T follicular helper cell (primary cell): ENCODE measurements at places on chromosomes 1 and 21.

DNA sequence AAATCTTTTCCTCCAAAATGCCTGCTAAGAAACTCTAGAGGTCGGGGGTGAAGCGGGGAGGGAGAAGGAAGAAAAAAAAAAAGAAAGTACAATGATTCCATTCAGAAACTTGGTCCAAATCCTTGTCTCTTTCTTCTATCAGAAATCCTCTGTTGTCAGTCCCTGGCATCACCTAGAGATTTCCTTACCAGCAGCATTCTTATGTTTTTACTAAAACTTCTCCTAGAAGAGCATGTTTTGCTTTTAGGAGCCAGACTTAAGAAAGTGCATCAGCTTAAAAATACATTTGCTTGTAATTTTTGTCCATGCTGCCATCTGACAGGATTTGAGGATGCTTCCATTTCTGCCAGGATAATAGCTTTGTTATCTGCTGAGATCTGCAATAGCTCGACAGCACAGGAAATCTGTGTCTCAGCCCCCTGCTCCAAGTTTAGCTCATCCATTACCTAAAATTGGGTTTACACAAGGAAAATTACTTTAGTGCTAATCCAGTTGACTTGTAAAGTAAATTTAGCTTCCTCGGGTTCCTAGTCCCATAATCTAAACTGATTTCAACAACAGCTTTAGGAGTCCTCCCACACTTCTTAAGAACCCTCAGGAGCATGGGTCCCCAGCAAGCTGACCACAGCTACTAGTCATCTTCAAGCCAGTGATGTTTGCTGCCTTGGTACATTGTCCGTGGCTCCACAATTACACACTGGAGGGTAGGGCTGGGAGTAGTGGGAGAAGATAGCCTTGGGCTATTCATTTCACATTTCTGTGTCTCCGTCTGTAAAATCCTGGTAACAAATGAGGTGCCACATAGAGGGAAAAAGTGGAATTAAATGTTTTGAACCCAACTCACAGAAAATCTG lies 92.3 kb upstream of the UBE2U start:
- DNase-seq, result no peak

DNA sequence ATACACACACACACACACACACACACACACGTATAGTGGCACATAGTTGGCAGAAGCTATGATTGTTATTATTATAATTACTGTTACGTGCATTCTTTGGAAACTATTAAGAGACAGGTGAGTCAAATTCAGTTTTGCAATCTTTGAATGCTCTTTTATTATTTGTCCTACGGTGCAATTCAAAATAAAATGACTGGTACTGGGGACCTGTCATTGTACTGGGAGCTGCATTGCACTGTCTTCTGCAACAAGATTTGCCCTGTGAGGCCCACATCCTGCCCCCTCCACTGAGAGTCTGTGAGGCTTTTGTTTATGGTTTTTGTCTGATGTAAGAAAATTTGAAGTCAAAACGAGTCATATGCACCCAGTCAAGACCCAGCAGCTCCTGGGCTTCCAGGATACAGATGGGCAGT lies 1.9 kb downstream of the LY9 start:
- DNase-seq, result peak; percentile 53

GRCh38 chr1:25993197-25993951 lies 4.5 kb downstream of the PAFAH2 start:
- DNase-seq, result no peak

- no peak for DNase-seq
Observed at GRCh38 chr1:31699341-31699891, 4.4 kb downstream of the COL16A1 start.

DNA sequence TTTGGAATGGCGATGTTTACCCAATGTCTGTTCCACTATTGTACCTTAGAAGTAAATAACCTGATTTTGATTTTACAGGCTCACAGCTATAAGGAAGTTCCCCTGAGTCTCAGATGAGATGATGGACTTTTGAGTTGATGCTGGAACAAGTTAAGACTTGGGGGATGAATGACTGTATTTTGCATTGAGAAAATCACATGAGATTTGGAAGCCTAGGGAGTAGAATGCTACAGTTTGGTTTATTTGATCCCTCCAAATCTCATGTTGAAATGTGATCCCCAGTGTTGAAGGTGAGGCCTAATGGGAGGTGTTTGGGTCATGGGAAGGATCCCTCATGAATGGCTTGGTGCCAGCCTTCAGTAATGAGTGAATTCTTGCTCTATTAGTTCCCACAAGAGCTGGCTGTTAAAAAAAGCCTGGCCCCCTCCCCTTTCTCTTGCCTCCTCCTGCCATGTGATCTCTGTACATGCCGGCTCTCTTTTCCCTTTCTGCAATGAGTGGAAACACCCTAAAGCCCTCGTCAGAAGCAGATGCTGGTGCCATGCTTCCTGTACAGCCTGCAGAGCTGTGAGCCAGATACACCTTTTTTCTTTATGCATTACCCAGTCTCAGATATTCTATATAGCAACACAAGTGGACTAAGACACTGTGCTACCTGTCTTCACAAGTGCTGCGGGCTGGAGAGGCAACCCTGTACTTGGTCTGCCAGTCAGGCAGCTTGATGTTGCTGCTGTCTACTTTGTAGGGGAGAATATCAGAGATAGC lies 77.0 kb upstream of the TLR5 start:
- no peak for DNase-seq

GRCh38 chr1:161721738-161722343 lies 497 bp downstream of the FCRLB start:
- no peak for DNase-seq

GRCh38 chr21:26453267-26453666 lies 119.8 kb downstream of the CYYR1 start:
- no peak for DNase-seq

GRCh38 chr1:118291661-118292060 lies 106.6 kb upstream of the SPAG17 start:
- DNase-seq, result no peak

- no peak for DNase-seq
Observed at GRCh38 chr1:171126504-171126903, 35.8 kb downstream of the FMO3 start.

DNA sequence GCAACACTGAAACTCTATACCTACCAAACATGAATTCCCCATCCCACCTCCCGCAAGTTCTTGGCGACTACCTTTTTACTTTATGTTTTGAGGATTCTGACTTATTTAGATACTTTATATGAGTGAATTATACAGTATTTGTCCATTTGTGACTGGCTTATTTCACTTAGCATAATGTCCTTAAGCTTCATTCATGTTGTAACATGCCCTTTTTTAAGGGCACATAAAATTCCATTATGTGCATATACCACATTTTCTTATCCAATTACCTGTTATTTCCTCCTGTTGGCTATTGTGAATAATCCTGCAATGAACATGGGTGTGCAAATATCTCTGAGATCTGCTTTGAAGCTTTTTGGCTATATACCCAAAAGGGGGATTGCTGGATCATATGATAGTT lies 22.0 kb upstream of the CHIT1 start:
- no peak for DNase-seq

GRCh38 chr21:26449161-26449560 lies 123.9 kb downstream of the CYYR1 start:
- no peak for DNase-seq

- DNase-seq, result no peak
Observed at GRCh38 chr1:14822493-14822892, 224.0 kb downstream of the KAZN start.

DNA sequence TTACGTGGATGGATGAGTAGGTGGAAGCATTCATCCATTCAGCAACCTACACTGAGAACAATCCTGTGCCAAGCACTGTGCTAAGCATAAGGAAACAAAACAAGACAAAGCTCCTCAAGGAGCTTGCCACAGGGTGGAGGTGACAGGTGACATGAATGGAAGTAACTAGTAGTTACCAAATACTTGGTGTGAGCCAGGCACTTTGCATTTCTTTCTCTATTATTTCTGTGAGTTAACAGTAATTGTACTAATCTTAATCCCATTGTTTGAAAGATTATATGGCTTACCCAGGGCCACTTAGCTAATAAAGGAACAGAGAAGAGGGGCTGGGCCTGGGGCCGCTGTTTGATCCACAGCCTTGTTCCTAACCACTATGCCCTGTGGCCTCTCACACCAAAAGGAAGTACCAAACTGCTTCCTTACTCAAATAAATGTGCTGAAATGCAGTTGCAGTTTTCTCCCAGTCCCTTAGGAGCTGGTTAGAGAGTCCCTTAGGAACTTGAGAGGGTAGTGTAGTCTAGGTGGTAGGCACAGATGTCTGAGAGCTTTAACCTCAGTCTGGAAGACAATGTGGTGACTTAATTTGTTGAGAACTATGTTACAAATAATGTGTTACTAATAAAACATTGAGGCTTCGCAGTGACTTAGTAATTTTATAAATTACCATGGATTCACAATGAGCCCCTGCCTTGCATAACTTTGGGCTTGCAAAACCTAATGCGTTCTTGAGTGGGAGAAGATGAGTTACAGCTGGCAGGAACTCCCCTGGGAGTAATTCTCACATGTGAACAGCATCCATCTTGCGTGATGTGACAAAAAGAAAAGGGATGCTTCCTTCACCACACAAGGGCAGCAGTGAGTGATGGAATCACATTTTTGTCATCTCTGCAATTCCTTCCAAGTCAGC lies 69.8 kb downstream of the MPZL1 start:
- no peak for DNase-seq

- no peak for DNase-seq
Observed at GRCh38 chr1:22228505-22228911, 85.6 kb upstream of the WNT4 start.

- no peak for DNase-seq
Observed at GRCh38 chr1:44347280-44347679, 7.8 kb downstream of the ERI3 start.

- DNase-seq, result no peak
Observed at GRCh38 chr1:27752360-27752759, 20.7 kb upstream of the STX12 start.

DNA sequence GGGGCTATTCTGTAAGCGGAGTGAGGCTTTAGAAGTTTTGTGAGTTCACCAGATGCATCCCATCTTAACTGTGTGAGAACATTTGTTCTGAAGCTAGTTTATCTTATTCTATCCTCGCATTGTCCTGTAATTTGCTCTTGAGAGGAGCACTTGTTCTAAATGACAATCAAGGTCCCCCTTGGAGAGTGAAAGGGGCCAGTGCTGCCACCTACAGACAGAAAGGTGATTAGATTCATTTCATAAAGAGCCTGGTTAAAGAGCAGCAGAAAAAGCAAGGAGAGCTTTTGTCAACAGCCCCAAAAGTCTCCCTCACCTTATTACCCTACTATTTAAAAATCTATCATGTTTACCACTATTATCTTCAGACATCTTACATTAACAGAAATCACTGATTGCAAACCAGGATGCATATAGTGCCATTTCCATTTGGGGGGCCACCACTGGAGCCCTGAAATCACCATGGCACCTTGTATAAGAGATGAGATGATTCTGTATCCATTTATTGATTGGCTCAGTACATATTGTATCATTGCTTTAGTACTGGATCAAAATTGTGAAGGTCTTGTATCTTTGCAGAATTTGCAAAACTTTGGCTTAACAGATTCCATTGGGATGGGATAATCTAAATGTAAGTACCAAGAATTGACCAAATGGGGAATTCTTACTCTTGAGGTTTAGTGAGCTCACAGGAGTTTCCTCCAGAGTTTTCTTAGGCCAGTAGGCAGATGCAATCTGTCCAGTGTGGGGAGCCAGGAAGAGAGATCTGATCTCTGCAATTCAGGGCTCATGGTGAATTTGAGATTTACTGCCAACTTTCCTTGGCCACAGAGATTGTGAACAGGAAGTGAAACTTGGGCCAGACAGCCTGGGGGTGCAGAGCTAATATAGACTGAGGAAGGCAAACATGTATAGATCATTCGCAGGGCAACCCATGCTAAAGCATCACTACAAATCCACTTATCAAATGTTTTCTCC lies 64.3 kb upstream of the TRABD2B start:
- DNase-seq, result no peak

GRCh38 chr1:43402089-43402865 lies 12.6 kb downstream of the SZT2 start:
- DNase-seq, result no peak

- no peak for DNase-seq
Observed at GRCh38 chr1:44035726-44036408, 4.6 kb upstream of the SLC6A9 start.

- no peak for DNase-seq
Observed at GRCh38 chr1:5815211-5815610, 177.0 kb downstream of the NPHP4 start.

GRCh38 chr1:82597649-82598048 lies 796.9 kb downstream of the ADGRL2 start:
- DNase-seq, result no peak

DNA sequence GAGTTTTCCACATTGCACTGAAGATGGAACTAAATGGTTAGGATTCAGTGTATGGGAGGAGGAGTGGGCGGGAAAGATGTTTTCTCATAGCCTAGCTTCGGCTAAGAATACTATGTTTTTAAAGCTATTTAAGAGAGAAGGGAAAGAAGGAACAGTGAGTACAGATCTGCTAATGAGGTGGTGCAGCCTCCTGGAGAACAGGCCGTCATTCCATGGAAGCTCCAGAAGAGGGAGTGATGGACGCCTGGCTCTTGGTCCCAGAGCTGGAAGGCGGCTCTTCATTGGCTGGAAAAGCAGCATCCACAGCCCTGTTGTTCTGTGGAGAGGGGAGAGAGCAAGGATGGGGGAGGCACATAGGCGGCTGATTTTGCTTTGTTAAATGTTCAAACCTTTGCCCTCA lies 6.9 kb downstream of the CAMK1G start:
- DNase-seq, result no peak

- no peak for DNase-seq
Observed at GRCh38 chr1:175511496-175511895, 231.9 kb downstream of the TNR start.

GRCh38 chr1:24528744-24529143 lies 26.1 kb downstream of the RCAN3 start:
- no peak for DNase-seq
